ENCODE measurements at places on chromosomes 2 and 18.

DNA sequence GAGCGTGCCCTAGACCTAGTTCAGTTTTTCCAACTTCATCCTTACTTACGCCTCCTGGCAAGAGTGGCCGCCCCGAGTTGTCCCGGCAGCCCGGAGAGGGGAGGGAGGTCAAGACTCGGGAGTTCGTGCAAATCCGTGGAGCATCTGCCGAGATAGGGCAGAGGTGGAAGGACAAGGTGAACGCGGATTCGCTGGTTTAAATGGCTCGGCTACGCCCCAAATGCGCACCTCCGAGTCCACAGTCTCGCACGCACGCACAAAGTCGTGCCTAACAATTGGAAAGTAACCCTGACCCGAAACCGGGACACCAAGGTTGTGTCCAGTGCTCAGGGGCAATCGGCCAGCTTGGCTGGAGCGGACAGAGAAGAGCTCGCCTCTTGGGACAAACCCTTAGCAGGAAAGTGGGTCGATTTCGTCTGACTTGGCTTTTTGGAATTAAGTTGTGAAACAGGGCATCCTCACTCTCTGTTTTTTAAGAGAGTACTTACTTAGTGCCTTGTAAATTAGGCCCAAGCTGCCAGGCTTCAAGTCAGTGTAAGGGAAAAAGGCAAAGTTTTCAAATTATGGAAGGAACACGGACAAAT lies 726 bp upstream of the SS18 start:
- no peak for DNase-seq

GRCh38 chr2:75870651-75871137 lies 160.0 kb upstream of the GCFC2 start:
- DNase-seq, result no peak

GRCh38 chr2:980176-980575 lies 29.5 kb downstream of the SNTG2 start:
- DNase-seq, result no peak

DNA sequence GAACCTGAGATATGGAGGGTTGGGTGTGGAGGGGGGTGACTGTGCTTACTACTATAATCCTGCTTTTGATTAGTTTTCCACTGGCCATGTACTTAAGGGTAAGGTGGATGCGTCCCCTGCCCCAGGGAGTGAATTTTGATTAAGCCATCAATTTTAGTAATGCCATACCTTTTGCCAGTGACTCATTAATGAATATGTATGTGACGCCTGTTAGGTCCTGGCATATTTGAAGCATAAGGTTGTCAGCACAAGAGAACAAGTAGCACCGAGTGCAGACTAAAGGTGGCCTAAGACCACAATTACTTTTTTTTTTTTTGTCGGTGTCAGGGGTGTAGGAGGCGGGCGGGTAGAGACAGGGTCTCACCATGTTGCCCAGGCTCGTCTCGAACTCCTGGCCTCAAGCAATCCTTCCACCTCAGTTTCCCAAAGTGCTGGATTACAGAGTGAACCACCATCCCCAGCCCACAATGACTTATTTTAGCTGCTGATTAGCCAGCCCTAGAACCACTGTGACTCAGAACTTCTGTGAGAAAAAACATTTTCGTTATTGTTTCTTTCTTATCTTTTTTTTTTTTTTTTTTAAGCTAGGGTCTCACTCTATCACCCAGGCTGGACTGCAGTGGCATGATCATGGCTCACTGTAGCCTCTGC lies 7.0 kb downstream of the TANC1 start:
- DNase-seq, result no peak

GRCh38 chr2:133829450-133830020 lies 261.3 kb upstream of the NCKAP5 start:
- peak; percentile 66 for DNase-seq

- DNase-seq, result no peak
These were observed 68.0 kb upstream of the ZNF236 start for GRCh38 chr18:76754351-76754750.

DNA sequence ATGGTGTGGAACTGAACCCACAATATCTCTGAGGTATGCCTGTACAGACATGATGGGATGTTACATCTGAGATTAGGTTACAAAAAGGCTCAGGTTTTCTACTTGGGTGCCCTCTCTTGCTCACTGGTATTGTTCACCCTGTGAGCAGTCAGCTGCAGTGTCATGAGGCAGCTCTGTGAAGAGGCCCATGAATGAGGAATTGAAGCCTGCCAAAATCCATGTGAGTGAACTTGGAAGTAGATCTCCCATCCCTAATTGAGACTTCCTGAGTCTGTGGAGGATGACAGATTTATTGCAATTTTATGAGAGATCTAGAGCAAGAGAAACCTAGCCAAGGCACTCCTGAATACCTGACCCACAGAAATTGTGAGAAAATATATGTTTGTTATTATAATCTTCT lies 404.9 kb upstream of the ZEB2 start:
- no peak for DNase-seq

GRCh38 chr2:65465124-65465523 lies 32.7 kb upstream of the SPRED2 start:
- DNase-seq, result no peak

DNA sequence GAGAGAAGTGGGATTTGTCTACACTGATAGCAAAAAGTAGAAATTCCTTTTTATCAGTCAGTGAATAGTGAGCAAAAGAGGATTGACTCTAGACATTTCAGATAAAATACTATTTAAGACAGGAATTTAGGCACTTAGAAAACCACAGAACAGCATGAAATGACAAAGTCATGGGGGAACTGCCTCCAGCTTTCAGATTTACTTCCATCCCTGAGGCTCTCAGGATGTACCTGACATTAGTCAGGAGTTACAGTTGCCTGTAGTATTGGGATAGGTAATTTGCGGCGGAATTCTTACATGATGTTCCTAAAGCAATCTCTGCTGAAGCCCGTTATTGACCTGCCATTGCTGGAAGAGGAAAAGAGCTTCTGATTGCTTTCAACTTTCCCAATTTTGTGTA lies 337.1 kb upstream of the MAP2 start:
- no peak for DNase-seq

- DNase-seq, result no peak
These were observed 371.8 kb upstream of the SLC14A2 start for GRCh38 chr18:45243340-45244110.
